ENCODE measurements at places on chromosomes 3 and 15.

DNA sequence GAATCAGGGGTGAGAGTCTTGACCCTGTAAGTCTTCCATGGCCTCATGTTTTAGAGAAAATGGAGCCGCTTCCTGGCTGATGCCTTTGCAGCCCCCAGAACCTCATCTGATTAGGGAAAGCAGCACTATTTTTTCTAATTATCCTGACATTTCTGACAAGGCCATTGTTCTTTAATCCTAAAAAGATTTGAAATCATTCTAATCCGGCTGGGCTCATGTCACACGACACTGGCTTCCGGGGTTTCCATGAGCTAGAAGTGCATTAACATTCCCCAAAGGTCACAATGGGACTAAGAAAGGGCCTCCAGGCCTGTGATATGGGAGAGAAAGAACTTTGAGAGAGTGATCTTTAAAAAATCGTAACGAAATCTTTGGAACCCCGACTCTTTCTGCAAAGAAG lies 33.1 kb downstream of the RBP2 start:
- DNase-seq = no peak

- DNase-seq = no peak
Observed at GRCh38 chr15:100279446-100279845, 62.3 kb downstream of the ADAMTS17 start.

- DNase-seq = no peak
Observed at GRCh38 chr15:71237456-71238188, 122.4 kb downstream of the THSD4 start.

DNA sequence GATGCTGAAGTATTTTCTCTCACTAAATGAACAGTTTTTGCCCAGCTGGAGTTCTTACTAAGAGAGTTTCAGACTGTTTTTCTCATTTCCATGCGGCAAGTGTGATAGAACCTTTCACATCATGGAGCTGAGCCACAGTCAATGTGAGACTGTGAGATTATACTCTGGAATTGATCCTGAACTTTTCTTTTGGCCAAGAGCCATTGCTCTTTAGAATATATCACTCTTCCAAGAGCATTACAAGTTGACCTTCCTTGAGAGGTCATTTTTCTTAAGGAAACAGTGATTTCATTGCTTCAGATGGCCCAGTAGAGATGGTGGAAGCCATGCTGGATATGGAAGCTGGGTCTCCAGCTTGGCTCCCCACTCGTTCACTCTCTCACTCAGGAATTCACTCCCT lies 212.9 kb upstream of the UMPS start:
- DNase-seq = no peak

DNA sequence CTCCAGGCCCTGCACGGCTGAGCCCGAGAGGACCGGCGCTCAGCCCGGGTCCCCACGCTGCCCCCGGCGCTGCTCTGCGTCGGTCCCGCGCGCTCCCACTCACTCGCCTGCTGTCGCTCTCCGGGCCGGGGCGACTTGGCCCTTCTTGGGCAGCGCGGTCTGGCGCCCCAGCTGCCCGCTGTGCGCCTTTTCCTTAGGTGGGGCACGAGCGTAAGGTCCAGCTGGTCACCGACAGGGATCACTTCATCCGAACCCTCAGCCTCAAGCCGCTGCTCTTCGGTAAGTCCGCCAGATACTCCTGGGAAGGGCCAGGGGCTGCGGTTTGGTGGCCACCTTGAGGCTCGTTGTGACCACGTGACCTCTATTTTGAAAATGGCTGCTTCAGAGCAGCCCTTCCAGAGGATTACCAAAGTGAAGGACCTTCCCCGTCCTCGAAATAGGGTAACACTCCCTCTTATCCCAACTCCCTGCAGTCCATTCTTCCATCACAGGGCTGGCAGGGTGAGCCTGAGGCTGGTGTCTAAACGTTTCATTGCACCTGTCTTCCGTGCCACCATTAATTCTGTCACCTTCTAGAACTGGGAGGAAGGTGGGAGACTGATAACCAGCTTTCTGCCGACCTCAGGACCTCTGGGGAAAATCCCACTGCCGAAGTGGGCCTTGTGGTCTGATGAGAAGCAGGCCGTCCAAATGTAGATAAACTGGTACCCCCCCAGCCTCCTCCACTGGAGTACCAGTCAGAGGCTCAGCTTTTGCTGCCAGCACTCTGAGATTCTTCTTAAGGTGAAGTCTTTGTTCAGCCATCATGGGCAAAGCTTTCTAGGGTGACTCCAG lies 812 bp downstream of the P4HTM start:
- DNase-seq = no peak

- DNase-seq = no peak
Observed at GRCh38 chr15:91499774-91500383, 353.6 kb upstream of the SLCO3A1 start.

- no peak for DNase-seq
Observed at GRCh38 chr3:101976473-101976872, 127.2 kb downstream of the NFKBIZ start.

- no peak for DNase-seq
Observed at GRCh38 chr15:76637166-76637565, 268.0 kb downstream of the SCAPER start.

GRCh38 chr15:67188551-67189218 lies 65.8 kb downstream of the AAGAB start:
- DNase-seq = no peak

DNA sequence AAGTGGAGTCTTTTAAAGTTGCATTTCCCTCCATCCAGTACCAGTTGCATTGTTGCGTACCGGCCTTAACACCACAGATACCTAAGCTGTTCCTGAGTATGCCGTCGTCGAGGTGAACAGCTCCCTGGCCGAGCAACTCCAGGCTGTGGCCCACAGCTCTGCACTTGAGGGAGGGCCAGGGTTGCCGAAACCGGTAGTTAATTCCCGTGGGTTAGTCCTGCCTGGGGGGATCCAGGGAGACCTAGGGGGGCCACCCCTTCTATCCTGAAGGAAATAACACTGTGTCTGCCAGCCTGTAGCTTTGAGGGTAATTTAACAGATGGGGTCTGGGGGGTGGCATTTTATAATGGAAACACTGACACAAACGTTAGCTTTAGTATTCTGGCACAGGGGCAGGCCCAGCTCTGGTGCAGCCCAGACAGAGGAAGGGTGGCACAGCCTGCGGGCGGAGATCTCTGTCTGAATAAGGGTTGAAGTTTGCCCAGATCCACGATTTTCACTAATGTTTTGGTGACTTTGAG lies 60.8 kb downstream of the RGMA start:
- no peak for DNase-seq

DNA sequence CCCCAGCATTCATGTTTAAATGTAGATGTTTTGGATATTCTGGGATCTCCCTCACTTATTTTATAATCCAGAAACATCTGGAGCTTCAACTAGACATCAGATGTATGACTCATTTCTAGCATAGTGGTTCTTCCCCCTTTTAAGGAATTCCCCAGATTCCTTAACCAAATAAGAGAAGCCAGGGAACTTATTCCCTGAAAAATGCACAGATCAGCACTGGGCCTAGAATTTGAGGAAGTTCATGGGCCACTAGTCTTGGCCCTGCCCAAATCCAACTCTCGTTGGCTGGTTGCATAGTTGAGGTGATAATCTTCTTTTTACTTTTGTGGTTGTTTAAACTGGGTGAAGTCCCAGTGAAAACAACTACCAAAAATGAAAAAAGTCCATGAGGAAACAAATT lies 20.4 kb downstream of the RARRES1 start:
- no peak for DNase-seq

GRCh38 chr15:71708051-71708429 lies 102.3 kb upstream of the NR2E3 start:
- DNase-seq = no peak

- no peak for DNase-seq
Observed at GRCh38 chr3:143597774-143598652, 250.3 kb downstream of the SLC9A9 start.

GRCh38 chr15:99239545-99240198 lies 9.7 kb downstream of the TTC23 start:
- no peak for DNase-seq

DNA sequence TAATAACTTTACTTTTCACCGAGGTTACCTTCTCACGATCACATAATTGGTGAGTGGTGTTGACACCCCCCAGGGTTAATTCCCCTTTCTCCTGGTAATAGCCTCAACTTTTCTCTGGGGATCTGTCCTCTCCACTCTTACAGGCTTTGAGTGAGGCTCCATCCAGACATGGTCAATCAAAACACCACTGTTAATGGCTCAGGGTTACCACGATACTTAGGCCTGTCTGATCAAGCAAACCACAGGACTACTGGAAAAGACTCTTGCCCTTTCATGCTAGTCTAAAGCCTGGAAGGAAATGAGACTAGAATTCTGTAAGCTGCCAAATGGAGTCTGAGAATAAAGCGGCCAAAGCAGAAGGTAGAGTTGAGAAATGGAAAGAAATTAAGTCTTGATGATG lies 56.5 kb upstream of the STT3B start:
- no peak for DNase-seq

- peak; percentile 85 for DNase-seq
Observed at GRCh38 chr3:128481438-128481942, 11.5 kb downstream of the GATA2 start.

DNA sequence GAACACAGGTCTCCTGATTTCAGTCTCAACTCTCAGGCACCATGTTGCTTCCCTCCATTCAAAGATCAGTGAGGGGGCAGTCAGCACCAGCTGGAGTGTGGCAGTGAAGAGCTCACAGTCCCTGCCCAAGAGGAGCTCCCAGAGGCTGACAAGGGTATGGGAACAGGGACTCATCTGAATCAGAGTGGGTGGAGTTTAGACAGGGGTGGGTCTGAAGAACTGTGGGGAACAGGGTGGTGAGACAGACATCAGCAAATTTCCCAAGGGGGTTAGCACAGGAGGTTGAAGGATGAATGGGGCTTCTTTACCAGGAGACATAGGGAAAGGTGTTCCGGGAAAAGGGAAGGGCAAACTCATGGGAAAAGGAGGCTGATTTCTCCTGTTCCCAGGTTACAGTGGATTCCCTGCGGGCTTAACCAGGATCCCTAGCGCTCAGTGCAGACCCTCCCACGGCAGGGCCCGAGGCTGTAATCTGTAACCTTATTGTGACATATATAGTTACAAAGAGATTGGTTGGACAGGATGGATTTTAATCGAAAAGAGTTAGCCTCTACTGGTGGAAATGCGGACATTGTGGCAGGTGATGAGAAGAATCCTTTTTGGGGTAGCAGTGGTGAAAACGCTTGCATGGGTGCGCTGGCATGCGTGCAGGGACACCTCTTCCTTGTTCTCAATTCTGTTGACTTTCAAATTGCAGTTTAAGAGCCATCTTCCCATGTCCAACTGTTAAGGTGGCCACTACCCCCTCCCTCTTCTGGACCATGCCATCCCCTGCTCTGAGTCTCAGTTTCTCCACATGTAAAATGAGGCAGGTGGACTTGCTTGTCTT lies 160.3 kb downstream of the SMAD6 start:
- no peak for DNase-seq

GRCh38 chr15:63025460-63025859 lies 17.1 kb upstream of the TPM1 start:
- DNase-seq = no peak

DNA sequence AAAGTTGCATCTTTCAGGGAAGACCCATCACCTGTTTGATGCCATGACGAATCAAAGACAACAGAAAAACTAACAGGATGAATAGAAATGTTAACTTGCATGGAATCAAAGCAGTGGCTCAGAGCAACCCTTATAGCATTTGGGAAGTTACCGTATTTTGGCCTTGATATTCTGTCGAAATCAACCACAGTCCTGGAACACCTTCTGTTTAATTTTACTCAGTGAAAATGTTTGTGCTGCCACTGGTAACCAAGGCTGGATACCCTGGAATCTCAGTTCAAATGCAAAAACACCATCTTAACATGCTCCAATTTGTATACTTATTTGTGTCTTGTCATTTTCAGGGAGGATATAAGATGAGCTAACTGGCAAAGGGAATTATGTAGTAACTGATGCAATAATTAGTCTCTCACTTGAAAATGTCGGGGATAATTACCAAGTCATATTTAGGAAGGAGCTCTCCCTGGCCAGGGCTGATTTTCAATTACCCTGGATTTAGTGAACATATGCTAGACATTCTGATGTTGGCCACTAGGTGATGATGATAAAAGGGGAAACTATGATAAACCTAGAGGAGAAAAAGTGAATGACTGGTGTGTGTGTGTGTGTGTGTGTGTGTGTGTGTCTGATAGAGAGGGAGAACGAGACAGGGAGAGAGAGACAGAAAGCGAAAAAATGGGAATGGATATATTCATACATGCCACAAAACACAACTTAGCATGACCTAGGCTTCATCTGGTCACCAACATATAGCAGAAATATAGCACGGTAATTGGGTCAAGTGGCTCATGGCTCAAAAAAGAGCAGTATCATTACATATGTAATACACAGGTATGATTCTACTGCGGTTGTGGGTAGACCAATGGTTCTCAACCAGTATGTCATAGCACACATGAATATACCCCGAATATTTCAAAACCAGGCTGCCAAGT lies 19.0 kb upstream of the PRICKLE2 start:
- DNase-seq = peak; percentile 39

GRCh38 chr3:45437383-45437782 lies 49.0 kb downstream of the LARS2 start:
- DNase-seq = peak; percentile 89

DNA sequence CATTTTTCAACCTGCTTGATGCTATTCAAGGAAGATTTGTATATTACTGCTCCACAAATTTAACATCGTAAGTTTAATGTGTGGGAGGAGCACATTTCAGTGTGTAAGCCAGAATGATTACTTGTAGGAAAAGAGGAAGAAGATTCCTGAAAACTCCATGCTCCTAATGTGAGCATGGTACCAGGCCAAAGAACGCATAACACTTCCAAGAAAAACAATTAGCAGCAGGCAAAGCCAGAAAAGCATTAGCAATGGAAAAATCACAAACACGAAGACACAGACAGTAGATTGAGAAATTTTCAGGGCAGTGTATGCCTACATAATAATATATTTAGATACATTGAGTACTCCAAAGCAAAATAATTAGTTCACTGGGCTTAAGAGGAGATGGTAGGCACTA lies 96.6 kb upstream of the CBLB start:
- DNase-seq = no peak

GRCh38 chr15:86066174-86066834 lies 13.4 kb upstream of the AGBL1 start:
- DNase-seq = no peak

DNA sequence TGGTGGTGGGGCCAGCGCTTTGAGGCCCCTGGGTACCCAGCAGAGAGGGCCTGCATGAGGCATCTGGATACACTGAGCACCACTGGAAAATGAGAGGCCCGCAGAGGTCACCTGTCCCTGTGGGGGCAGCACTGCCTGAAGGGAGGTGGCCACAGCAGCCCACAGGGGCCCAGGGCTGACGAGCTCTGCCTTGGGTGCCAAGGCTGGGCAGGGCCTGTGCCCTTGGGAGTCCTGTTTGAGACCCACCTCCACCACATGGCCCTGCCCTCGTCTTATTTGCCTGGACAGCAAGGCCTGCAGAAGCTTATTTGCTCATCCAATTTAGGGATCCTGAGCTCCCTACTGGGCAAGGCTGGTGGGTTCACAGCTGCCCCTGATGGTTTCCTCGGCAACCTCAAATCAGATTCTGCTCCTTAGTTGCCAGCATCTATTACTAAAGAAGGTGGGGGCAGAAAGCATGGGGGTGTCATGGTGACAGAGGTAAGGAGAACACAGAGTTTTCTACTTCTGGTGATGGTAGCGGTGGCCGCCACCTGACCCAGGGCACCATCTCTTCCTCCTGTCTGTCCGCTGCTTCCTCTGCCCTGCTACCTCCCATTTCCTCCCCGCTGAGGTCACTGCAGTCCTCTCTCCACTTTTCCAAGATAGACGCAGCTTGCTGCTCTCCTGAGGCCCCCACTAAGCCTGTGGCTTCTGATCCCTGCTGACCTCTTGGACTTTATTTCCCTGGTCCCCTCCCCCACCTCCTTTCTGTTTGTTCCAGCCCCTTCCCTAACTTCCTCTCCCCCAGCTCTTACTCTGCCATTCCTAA lies 62.9 kb downstream of the HMCES start:
- no peak for DNase-seq

GRCh38 chr15:49296258-49296657 lies 126.2 kb downstream of the GALK2 start:
- no peak for DNase-seq

Data from NCI-H524 treated with DMSO at 0.1 percent for 48 hours (cell line).